ENCODE measurements at places on chromosomes 4 and X.
A peak's percentile ranks its signal among the peaks of the same experiment; 100 is the strongest.

GRCh38 chrX:80316526-80316925 is 103.7 kb upstream of the TENT5D start:
- DNase-seq, result no peak

DNA sequence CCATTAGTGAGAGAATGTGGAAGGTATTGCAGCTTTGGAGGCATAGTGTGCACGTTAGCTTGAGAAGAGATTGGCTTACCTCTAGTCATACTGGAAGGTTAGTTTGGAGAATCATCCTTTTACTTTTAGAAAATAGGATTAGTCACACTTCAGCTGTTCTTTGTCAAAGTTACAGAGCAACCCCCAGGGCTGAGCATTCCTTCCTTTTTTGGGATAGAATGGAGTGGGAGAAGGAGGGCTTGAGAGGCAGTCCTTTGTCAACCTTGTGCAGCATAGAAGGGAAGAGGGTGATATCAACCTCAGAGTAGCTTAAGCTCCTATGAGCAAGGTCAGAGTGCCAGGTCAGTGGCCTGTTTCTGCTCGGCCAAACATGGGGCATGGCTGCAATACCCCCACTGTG is 8.6 kb upstream of the MBNL3 start:
- no peak for DNase-seq

DNA sequence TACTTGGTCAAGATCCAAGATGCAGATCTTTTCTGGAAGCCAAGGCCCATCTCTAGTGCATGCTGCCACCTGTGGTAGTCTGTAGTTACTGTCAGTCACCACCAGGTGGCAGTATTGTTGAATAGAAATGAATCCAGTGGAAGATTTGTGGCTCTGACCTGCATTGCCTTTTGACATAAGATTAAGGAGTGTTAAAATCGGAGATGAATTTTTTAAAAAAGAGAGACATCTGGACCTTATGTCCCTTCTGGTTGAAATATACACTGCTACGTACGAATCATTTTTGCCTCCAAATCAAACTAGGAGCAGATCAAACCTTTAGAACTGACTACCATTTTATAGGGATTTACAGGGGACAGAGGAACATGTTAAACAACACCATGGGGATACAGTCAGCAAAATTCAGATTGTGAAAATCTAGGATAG is 46.9 kb upstream of the RHOH start:
- DNase-seq, result peak; percentile 47

- DNase-seq, result no peak
Measured at GRCh38 chr4:7427361-7427760, 7.4 kb downstream of the PSAPL1 start.

- no peak for DNase-seq
Measured at GRCh38 chr4:14726441-14726840, 275.8 kb upstream of the CPEB2 start.

DNA sequence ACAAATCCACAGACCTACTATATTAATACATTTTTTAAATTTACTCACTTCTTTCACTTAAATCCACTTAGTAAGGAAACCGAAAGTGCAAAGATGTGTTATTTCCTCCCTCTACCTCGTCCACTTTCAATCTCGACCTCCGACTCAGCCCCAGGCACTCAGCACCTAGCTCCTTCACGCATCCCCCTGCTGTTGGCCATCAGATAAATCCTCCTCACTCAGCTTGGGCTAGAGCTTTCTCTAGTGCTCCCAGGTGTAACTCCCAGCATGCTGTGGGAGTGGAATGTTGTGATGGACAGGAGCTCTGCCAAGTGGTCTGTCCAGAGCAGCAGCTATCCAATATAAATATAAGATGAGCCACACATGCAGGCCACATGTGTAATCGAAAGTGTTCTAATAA is 26.7 kb upstream of the TEC start:
- DNase-seq, result no peak

Data from stimulated activated CD4-positive, alpha-beta T cell treated with anti-CD3 and anti-CD28 coated beads, TNF-alpha, amount 100 ng/mL, for 1 hour (primary cell).